ENCODE measurements at places on chromosomes 11 and 22. TPM values are rescaled to one million over a fixed set of nuclear protein-coding genes. Genes with fewer than 3 reads are reported as not detected.

The APOA5 gene
- polyA plus RNA-seq = not detected

The GRM5 gene
- 1.1 TPM for polyA plus RNA-seq

The TXN2 gene
- polyA plus RNA-seq = 126 TPM

The IL10RA gene
- polyA plus RNA-seq = 2.6 TPM

The RAG2 gene
- polyA plus RNA-seq = not detected

The DAGLA gene
- polyA plus RNA-seq = 13.4 TPM

The DDIAS gene
- 2.9 TPM for polyA plus RNA-seq

The TSPAN18 gene
- 3.3 TPM for polyA plus RNA-seq

The CDON gene
- 6.3 TPM for polyA plus RNA-seq

The IGSF9B gene
- polyA plus RNA-seq = 16.4 TPM

The CBL gene
- polyA plus RNA-seq = 16.4 TPM

The LDHAL6A gene
- not detected for polyA plus RNA-seq

The OTOG gene
- 1.3 TPM for polyA plus RNA-seq

The SERHL2 gene
- polyA plus RNA-seq = 2.0 TPM

The BIK gene
- polyA plus RNA-seq = 3.6 TPM

The MRGPRE gene
- 6.6 TPM for polyA plus RNA-seq

The KRTAP5-9 gene
- not detected for polyA plus RNA-seq

The UBQLN3 gene
- polyA plus RNA-seq = not detected

The BTBD18 gene
- not detected for polyA plus RNA-seq

The C11orf86 gene
- not detected for polyA plus RNA-seq

The CARD10 gene
- 3.7 TPM for polyA plus RNA-seq

The OR4S1 gene
- not detected for polyA plus RNA-seq

The SPON1 gene
- 12.3 TPM for polyA plus RNA-seq

The RIC3 gene
- polyA plus RNA-seq = 4.9 TPM

The MPPED2 gene
- 3.4 TPM for polyA plus RNA-seq

The TESMIN gene
- polyA plus RNA-seq = 12.9 TPM

The LRRC74B gene
- polyA plus RNA-seq = not detected

The ZNF408 gene
- 7.9 TPM for polyA plus RNA-seq

The GLYATL1 gene
- 2.9 TPM for polyA plus RNA-seq

The OR8G5 gene
- not detected for polyA plus RNA-seq

The TENM4 gene
- polyA plus RNA-seq = 15.7 TPM

The CD248 gene
- 14.3 TPM for polyA plus RNA-seq

The CARNS1 gene
- 68.5 TPM for polyA plus RNA-seq
